Memory B cell (primary cell): ENCODE measurements at places on chromosomes 5 and 9.

DNA sequence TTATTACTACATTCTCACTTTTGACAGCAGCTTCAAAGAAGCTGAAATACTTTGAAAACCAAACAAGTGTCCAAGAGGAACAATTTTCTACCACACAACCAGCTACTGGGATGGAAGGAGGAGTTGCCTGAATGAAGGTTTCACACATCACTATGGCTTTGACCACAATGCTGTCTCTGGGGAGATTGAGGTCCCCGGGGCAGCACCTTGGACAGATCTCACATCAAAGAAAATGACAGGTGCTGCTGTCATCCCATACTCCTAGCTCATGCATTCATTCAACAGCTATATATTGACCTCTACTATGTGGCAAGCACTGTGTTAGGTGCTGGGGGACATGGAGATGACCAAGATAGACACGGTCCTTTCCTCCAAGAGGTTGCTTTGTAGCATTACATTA, 233.2 kb upstream of the RASEF start:
- no peak for DNase-seq

DNA sequence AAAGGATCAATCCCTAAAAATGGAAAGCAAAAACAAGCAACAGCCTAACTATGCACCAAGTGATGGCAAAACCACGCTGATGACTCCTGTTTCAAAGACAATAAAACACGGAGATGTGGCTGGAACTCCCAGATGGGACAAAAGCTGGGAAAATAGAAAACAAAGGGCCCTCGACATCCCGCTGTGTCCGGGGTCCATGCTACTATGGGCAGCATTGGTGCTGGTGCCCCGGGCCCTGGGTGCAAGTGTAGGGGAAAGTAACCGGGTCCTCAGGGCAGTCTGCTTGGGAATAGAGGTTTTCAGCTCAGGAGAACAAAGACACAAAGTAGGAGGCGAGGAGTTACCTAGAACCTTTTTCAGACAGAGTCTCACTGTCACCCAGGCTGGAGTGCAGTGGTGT, 46.1 kb downstream of the MRPL36 start:
- DNase-seq: no peak

- DNase-seq: no peak
Measured at GRCh38 chr5:119059740-119060255, 11.1 kb upstream of the DMXL1 start.

- no peak for DNase-seq
Measured at GRCh38 chr9:77523891-77524290, 124.2 kb downstream of the GNA14 start.

- DNase-seq: no peak
Measured at GRCh38 chr5:31556461-31556860, 24.4 kb downstream of the C5orf22 start.

DNA sequence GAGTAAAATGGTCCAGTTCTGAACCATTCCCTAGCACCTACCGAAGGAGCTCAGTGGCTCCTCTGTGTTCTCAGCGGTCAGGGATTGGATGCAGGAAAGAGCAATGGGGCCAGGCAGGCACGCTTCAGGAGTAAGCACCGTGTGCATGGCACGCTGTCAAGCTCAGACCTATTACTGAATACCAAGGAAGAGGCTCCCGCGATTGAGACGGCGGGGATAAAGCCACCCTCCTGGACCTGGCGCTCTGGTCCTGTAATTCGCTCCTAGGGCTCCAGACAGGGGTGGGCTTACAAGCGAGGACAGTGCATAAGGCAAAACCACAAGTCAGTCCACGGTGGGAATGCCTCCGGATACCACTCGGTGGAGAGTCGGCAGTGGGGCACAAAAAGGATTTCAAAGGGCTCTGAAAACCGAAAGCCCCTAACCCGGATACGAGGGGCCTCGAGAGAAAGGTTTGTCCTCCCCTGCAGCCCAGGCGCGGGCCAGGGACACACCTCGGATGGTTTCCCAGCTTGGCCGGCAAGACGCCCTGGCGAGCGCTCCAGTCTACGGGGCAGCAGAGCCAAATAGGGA, 988 bp downstream of the OXCT1 start:
- DNase-seq: no peak
